ENCODE measurements at places on chromosomes 7 and 10. TPM values are rescaled to one million over a fixed set of nuclear protein-coding genes. Genes with fewer than 3 reads are reported as not detected.

GRCh38 chr7:146115548-146115850 is 1.1 kb upstream of the CNTNAP2 start:
- DNase-seq: no peak

DNA sequence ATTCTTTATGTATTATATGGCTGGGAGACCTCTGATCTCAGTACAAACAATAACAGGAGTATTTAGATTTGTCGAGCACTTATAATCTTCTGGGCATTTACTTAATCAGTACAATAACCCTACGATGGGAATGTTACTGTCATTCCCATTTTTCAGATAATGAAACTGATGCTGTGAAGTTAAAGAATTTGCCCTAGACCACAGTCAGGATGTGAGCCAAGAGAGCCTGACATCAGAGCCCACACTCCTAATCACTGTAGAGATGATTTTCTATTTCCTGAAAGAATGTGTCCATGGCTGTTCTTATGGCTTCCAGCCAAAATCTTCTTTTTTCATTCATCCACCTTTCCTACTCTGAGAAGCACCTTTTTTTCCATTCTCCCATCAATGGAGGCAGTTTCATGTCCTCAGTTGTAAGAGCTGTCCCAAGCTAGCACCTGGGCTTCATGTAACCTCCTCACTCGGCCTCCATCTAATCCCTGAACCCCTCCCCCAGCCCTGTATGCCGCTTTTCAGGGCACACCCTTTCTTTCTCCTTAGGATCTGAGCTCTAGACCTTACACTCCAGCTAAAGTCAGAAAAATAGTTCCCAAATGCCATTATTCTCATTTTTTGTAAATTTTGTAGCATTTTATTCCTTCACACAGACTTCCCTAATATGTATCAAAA is 12.2 kb upstream of the CAV1 start:
- no peak for DNase-seq

GRCh38 chr10:133088956-133089800 is 1.5 kb downstream of the ADGRA1 start:
- no peak for DNase-seq

GRCh38 chr10:12041766-12042408 is 722 bp downstream of the UPF2 start:
- DNase-seq: no peak

- DNase-seq: no peak
These were observed 15.1 kb upstream of the CUBN start for GRCh38 chr10:17144757-17145156.

DNA sequence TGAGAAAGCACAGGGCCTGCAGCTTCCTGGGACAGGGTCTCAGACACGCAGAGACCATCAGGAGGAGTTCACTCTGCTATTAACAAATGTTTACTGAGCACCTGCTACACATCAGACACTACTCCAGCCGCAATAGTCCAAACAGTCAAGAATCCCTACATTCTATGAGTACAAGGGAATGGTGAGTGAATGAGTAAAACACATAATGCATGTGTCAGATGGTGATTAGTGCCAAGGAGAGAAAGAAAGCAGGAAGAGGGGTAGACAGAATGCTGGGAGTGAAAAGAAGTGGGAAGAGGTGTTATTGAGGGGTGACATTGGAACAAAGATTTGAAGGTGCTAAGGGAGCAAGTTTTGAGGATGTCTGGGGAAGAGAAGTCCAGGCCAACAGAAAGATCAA is 634.2 kb upstream of the GALNT17 start:
- no peak for DNase-seq

BMI1 gene
- 53.3 TPM for polyA plus RNA-seq

CLDN12 gene
- polyA plus RNA-seq: 23.3 TPM

INMT gene
- 8.3 TPM for polyA plus RNA-seq

PRPS1L1 gene
- polyA plus RNA-seq: not detected

SNCG gene
- polyA plus RNA-seq: 4.6 TPM

PVRIG gene
- polyA plus RNA-seq: 9.1 TPM

UPK3BL2 gene
- polyA plus RNA-seq: 13.4 TPM

MMD2 gene
- polyA plus RNA-seq: not detected

SPDYE5 gene
- polyA plus RNA-seq: 2.8 TPM
